ENCODE measurements at places on chromosomes 12 and 14.

DNA sequence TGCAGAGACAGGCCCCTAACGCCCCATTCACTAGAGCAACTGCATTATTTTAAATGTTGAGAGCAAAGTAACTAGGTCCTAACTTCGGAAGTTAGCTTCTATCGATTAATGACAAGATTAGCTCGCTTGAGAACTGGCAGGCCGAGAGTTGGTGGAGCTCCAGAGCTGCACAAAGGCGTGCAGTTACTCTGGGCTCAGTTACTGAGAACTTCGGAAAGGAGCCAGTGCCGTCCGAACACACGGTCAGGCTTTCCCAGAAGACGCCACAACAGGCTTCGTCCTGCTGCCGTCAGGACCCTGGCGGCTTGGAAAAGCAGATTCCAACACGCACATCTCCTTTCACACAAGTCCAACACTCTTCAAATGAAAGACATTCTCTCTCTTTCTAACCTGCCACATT is 45.4 kb upstream of the TESC start:
- peak; percentile 23 for DNase-seq

DNA sequence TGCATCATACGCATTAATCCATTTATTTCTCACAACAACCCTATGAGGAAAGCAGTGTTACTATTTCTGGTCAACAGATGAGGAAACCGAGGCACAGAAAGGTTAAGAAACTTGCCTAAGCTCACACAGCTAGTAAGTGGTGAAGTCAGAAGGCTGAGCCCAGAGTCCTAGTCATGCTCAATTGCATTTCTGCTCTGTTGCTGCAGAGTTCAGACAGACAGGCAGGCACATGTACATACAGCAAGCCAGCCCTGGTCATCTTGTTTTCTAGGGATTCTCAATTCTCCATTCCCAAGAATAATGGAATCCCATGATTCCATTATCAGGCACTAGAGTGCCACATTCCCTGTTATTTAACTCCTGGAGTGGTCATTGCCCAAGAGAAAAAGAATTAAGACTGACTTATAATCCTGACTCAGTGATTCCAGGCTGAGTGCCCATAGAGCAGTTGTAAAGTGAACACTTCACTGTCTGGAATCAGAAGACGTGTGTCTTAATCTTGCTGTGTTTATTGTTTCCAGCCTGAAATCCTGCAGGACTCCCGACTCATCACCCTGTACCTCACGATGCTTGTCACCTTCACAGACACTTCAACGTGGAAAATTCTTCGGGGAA is 10.7 kb downstream of the UBE3B start:
- no peak for DNase-seq

DNA sequence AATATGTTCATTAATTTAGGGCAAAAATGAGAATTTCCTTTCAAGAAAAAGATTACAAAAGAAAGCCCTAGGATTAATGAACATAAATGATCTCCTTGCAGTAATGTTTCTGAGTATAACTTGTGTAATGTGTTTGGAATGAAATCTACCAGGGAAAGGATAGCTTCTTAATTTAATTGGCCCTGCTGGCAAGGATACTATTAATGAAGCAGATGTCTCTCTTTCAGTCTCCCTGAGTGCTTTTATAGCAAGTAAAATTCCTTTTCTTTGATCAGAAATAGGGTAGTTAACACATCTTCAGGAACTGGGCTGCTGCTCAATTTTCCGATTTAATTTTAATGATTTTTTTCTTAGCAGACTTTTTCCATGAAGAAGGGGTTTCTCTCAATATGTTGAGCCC is 379.4 kb upstream of the PDE3A start:
- DNase-seq = no peak

DNA sequence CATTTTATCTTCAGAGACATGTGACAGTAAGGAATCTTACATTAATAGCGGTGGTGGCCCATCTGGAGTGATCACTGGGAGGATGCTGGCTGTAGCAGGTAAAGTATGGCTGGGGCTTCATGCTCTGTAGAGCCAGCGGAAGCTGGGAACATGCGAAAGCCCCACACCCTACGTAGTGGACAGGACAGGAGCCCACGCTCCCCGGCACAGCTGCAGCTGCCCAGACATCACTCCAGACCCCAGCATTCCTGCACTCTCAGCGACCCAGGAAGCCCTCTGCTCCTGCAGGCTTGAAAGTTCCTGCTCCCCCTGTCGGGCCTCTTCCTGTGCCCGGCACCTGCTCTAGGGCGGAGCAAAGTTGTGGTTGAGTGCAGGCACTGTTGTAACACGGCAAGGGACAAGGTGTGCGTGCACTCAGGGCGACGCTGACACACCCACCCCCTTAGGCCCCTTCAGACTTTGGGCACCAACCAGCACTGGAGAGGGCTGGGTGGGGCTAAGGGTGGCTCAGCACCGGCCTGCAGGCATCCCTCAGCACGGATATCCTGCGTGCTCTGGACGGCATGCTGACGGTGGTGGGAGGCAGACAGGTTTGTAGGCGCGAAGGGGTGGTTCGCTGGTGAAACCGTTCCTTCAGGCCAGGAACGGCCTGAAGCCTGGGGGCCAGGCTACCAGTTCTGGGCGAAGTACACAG is 568.3 kb downstream of the FSCB start:
- DNase-seq = no peak

GRCh38 chr12:96121271-96121711 is 72.9 kb upstream of the ELK3 start:
- no peak for DNase-seq

- no peak for DNase-seq
These were observed 85.8 kb downstream of the EXOC5 start for GRCh38 chr14:57182760-57183503.

DNA sequence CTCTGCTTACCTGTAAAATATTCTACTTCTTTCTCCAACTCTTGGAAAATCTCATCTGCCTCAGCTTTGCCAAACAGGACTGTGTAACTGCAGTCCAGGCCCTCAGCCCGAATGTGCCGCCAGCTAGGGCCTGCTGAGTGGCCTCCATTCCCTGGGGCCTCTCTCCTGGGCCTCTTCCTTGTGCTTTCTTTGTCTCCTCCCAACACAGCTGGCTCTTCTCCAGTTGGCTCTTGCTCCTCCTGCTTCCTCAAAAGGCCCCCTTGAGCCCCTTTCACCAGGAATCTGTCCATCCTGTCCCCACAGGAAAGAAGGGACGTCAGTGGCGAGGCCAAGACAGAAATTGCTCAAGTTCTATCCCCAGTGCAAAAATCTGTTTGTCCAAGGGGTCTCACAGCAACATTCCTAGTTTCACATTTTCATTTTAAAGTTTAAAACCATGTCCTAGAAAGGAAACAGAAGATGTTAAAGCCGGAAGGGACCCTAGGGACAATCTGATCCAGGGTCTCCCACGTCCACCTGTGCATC is 713 bp downstream of the ALKBH2 start:
- DNase-seq = no peak

DNA sequence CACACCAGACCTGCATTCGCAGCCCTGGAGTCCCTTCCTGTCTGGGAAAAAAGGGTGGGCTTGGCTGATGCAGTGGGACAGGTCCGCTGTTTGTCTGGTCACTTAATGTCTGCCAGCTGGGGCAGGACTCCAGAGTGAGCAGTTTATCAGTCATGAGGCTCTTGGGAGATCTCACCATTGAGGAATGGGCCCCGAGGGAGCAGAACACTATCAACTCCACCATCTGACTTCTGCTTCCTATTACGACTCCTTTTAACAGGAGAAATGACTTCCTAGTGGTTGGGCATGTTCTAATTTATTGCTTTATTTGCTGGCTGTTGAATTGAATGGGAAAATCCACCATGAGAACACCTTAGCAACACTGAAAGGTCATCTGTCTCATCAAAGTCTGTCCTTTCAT is 182.5 kb upstream of the RASSF8 start:
- no peak for DNase-seq

- no peak for DNase-seq
These were observed 78.2 kb upstream of the PTGDR start for GRCh38 chr14:52189325-52189724.

DNA sequence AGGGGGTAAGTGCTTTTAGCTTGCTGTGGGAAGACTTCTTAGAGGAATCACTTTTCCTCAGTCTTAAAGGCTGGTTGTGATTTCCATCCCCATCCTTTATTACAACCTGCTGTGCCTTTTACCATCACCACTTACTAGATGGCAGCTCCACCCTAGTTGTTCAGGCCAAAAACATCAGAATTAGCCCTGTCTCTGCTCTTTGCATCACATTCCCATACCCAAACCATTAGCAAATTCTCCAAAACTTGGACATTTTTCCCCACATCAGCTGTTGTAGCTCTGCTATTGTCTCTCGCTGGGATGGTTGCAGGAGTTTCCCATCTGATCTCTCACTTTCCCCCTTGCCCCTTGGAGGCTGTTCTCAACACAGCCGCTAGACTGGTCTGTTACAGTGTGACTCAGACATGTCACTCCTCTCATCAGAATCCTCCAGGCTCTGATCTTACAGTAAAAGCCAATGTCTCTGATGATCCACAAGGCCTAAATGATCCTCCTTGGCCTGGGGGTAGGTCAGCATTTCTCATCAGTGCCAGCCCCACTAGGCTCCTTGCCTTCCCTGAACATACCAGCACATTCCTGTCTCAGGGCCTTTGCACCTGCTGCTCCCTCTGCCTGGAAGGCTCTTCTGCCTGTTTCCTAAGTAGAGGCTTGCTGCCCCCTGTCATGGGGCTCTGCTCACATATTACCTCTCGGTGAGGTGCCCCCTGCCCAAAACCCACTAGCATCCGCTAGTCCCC is 102.5 kb downstream of the BEGAIN start:
- no peak for DNase-seq

DNA sequence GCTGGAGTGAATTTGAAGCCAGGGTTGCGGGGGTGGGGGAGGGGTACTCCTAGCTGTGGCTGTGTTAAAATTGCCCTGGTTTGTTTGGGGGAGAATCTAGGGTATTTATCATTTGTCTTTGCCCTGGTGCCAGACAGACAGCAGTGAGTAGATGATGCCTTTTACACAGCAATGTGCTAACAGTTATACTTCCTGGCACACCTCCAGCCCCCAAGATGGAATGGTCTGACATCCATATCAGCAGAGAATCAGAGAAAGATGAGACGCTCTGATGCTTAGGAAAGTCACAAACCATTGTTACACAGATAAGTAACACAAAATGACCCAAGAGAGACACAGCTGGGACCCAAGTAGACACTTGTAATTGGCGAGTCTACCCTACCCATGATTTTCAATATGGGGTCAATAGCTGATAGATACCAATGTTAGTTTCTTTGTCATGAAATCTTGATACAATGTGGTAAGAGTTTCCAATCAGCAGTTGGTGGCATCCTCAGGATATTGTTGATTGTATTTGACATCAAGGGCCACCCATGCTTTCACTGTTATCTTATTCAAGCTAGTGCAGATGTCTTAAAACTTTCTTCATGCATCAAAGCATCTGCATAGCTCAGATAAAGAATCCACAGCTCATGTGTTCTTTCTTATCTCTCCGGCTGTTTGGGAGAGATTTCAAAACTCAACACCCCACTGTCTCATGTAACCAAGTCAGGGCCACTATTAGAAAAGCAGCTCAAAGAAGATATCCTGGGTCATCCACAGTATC is 2.6 kb upstream of the PRKAB1 start:
- DNase-seq = no peak

GRCh38 chr14:68397822-68398221 is 395.0 kb downstream of the ZFP36L1 start:
- DNase-seq = no peak

DNA sequence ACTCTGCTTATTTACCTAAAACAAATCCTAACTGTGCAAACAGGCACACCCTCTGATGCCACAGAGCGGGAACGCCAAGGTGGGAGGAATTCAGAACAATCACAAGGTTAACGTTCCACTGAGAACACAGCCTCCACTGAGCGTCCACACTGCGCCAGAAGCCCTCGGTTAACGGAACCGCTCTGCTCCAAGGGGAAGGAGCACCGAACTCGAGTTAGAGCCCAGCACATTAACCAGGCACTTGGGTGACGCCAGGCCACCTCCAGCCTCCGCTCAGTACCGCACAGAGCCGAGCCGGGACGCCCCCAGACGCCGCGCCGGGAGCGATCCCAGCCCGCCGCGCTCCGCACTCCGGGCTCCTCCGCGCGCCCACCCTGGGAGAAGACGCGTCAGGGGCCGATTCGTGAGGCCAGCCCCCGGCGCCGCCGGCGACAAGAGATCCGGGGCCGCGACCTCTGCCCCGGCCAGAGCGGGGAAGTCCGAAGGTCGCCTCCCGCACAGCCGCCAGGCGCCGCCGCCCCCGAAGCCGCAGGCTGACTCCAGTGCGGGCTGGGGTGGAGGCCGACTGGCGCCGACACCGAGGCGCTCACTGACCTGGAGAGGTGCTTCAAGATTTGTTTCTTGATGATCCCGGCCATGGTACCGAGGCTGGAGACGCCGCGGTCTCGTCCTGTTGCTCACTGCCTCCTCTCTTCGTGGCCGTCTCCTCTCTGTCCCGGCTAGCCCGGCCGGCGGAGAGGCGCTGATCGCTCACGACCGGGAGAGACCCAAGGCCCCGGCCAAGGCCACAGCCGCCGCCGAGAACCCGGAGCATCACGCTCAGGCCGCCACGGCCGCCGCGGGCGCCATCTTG is 450 bp downstream of the BLTP3B start:
- peak; percentile 38 for DNase-seq

DNA sequence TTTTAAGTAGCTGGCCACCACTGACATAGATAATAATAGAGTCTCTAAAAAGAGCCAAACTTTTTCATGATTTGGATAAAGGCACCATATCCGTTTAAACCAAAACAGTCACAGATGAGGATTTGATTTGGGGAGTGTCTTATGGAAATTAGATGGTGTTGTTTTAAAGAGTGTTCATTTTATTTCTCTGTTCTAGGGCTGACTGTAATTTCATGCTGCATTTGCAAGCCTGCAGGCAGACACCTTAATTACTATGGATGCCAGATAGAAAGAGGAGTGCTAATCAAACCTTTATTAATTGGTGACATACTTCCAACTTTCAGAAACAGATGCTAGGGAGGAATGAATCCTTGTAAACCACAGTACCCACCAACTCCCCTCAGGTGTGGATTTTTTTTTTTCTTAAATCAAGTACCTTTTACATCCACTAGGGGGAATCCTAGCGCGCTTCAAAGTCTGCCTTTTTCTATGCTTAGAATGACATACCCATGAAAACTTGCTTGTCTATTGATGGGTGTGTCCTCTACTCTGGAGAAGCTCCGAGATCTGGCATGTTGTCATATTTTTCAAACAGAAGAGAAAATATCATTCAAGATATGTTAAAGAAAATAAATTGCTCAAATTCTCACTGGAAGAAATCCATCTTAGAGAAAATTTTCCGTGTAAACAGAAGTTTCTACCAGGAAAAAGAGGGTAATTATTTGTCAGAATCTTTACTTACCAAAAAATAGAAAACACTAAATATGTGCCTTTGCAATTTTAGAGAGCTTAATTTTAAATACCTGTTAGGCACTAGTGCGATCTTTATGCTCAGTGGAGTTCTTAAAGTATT is 14.2 kb upstream of the PLXNC1 start:
- DNase-seq = no peak

- DNase-seq = no peak
These were observed 30.4 kb downstream of the HEATR5A start for GRCh38 chr14:31389946-31390345.

- peak; percentile 65 for DNase-seq
These were observed 42.4 kb downstream of the OVCH1 start for GRCh38 chr12:29455087-29455486.

All from nucleus accumbens (tissue), 56 donors.